Suppressor macrophage treated with lipopolysaccharide for 4 hours (primary cell): ENCODE measurements at places on chromosomes 12 and 14.

DNA sequence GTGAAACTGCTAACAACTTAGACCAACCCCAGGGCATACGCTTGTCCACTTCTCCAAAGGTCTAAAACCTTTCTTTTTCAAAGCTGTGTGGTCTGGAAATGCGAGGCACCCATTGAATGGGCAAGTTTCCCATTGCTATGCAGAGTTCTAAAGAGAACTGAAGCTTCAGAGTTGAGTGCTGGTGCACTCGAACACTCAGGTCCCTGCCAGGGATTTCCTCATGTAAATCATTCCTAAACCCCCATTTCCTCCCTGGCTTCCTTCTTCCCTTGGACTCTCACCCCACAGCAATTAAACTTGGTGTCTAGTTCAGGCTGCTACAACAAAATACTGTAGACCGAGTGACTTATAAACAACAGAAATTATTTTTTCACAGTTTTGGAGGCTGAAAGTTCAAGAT is 2.2 kb upstream of the PXN start:
- no peak for DNase-seq

DNA sequence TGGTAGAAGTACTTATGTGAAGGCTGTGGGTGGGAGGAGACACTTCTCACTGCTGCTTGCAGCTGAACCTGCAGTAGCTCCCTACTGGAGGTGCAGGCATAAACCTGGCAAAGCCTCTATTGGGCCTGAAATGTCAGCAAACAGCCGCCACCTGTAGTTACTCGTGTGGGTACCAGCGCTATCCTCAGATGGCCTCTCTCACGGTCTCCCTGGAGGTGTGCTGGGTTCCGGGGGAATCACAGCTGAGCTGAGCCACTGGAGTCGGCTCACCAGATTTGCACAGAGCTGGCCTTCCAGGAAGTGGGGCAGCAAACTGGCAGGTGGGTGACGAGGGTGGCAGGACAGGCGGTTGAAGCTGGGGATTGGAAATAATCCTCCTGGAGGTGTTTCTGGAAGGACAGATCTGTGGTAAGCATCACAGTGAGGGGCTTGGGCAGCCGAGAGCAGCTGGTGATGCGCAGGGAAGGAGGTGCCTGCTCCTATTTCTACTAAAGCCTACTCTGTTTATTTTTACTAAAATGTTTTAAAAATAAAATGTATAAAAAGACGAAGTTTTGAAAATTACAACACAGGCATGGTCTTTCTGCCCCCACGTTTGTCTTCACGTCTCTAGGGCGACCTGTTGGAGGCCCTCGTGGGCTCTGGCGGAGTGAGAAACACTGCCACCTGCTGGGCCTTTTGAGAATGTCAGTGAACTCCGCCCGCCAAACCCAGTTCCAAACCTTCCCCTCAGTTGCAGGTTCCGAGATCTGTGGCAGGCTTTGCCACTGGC is 67.8 kb upstream of the PLEKHG3 start:
- DNase-seq: peak; percentile 79

DNA sequence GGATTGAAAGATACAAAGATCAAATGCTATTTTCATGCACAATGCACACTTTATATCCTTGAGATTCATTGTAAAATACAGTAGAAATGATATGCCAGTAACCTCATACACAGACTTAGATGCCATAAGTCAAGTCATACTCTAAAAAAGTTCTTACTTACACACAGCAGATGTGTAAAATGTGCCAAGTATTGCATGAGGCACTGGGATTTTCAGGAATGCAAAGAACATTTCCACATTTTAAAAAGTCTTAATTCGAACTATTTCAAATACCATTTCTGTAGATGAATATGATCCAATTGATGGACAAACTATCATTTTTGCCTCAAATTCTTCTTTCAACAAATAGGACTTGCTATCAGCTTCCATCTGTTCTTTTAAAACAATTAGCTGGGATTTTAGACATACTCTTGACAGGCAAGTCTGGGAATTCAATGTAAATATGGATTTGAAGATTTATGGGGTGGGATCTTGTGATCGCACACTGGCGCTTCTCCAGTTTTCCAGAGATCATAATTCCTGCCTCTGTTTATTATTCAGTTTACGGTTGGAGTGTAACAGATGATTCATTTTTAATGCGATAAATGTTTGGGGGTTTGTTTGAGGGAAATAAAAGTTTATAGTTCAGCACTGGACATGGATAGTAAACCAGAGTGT is 183.8 kb downstream of the PAX9 start:
- no peak for DNase-seq

- DNase-seq: no peak
These were observed 1.9 kb downstream of the RIOX1 start for GRCh38 chr14:73492670-73493069.

- DNase-seq: no peak
These were observed 50.5 kb downstream of the PLEKHA5 start for GRCh38 chr12:19179986-19180385.

DNA sequence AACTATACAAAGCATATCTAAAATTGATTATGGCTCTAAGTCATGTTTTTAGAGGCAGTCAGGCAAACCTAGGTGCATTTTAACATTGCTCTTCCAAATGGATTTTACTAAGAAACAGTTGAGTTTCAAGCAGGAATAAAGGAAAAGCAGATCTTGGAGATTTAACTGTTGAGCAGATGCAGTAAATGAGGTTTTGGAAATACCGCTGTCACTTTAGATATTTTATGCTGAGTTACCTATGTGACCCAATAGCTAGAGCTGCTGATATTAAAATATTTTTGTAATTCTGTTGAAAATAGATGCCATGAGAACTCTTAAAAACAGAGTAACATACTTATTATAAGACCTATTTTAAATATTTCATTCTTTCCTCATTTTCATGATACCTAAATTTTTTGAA is 181.4 kb downstream of the SYT1 start:
- DNase-seq: no peak

DNA sequence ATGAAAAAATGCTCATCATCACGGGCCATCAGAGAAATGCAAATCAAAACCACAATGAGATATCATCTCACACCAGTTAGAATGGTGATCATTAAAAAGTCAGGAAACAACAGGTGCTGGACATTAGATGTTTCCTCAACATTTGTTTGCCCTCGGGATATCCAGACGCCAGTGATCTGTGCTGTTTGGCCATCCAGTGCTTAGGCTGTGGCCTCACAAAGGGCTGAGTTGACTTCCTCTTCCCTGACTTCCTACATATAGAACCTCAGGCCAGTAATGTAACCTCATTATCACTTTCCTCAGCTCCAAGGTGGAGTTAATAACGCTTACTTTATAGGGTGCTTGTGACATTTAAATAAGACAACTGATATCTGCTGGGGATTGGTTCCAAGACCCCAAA is 51.8 kb downstream of the SLC15A5 start:
- DNase-seq: peak; percentile 0

DNA sequence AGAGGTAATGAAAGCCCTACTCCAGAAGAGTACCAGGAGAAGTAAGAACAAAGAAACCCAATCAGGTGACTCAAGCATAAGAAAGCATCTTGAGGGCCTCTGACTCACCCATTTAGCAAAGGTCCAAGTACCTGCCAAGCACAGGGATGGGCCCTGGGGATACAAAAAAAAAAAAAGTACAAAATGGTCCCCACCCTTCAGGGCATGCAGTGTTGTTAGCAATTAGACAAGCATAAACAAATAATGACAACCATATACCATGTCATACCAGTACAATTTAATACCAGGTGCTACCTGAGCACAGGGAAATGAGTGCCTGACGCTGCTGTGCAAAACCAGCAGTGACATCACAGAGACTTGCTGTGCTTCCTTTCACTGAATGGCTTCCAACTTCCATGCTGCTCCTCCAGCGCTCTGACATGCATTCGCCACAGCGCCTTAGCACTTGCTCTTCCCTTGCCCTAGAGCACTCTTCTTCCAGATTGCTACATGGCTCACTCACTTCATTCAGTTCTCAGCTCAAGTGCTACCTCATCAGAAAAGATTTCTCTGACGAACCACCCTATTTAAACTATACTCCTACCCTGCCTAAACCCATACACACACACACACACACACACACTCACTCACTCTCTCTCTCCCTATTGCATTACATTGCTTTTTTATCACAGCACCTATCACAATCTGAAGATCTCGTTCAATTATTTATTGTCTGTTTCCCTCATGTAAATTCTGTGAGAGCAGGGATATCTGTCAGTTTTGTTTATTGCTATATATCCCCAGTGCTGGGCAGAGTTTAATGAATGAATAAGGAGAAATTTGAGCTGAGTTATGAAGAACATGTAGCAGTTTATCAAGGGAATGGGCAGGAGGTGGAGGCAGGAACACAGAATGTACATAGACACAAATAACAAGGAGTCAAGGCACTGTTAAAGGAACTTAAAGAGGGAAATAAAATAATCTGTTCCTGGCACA is 12.9 kb upstream of the EPS8 start:
- DNase-seq: no peak

DNA sequence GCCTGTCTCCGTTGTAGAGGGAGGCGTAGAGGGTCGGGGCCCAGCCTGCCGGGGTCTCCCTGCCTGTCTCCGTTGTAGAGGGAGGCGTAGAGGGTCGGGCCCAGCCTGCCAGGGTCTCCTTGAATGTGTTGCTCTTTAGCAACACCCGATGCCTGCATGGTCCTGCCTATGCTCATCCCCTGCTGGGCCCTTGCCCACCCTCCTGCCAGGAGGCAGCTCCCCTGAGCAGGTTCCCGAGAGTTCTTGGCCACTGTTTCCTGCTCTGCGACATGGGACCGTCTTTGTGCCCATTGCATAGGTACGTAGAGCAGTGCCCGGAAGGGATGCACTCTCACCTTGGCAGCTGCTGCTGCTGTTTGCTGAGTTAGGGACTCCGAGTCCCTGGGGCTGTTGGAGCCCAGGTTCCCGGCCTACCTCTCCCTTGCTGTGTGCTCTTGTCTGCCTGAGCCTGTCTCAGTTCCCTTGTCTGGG is 3.3 kb downstream of the KIF26A start:
- DNase-seq: no peak

- DNase-seq: no peak
These were observed 231.2 kb upstream of the DCN start for GRCh38 chr12:91413581-91414546.

DNA sequence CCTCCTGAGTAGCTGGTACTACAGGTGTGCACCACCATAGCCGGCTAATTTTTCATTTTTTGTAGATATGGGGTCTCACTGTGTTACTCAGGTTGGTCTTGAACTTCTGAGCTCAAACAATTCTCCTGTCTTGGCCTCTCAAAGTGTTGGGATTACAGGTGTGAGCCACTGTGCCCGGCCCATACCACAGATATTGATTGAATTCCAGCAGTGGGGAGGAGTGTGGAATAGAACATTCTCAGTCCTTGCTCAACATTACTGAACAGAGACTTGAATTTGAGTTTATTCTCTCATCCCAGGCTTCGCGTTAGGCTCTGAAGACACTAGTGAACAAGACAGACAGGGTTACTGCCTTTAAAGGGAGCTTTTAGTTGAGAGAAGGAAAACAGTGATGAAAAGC is 39.6 kb downstream of the PTPN11 start:
- no peak for DNase-seq

DNA sequence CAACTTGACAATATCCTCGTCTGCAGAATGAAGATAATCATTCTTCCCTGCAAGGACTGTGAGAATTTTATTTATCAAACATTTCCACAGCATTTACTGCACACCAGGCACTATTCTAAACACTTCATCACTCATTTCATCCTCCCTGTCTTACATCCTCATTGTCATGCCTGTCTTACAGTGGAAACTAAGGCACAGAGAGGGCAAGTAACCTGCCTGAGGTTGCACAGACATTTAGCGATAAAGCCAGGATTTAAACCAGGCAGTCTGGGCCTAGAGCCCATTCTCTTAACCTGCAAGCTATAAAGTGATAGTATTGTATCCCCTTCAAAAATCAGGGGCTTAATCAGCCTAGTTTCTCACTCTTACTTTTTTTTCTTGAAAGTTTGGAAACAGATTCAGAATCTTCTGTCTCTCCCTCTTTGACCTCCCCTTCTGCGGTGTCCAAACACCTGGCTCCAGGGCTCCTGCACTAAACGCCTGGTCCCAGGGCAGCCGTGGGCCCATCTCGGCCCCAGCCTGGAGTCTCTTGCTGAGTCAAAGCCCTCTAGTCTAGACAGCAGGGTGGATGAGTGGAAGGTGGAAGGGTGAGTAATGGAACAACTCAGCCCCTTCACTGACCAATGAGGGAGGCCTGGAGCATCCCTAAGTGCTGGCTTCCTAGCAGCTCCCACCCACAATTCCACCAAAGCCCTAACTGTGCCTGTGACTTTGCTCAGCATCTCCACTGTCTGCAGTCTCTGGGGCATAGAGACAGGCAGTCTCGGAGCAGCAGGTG is 12.5 kb downstream of the ISM2 start:
- no peak for DNase-seq

- DNase-seq: no peak
These were observed 235.3 kb downstream of the CCDC91 start for GRCh38 chr12:28425526-28425925.

DNA sequence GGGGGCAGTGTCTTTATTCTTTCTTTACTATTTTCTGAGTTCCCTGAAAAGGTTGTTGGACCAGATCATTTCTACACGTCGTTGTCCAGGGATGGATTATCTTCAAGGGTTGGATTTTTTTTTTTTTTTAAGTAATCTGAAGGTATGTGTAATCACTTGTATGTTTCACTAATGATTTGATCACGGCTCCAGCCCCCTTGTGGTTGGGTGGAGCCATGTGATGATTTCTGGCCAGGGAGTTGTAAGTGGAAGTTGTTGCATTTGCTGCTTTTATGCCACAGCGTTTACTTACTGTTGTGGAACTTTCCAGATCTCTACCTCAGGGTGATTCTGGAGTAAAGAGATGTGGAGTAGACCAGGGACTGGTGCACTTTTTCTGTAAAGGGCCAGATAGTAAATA is 390.3 kb downstream of the AACS start:
- DNase-seq: no peak

DNA sequence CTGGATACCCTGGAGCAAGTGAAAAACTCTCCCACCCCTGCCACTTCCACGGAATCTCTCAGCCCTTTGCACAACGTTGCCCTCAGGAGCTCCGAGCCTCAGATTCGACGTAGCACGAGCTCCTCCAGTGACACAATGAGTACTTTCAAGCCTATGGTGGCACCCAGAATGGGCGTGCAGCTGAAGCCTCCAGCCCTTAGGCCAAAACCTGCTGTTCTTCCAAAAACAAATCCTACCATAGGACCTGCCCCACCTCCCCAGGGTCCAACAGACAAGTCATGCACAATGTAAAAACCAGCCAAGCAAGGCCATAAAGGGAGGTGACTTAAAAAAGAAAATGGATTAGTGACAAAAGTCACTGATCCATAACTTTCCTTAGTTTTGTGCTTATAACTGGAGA is 79.7 kb downstream of the KICS2 start:
- no peak for DNase-seq

GRCh38 chr14:97844042-97844441 is 1046.9 kb downstream of the VRK1 start:
- no peak for DNase-seq
